Naive B cell (primary cell): ENCODE measurements at places on chromosomes 7 and 10. TPM values are rescaled to one million over a fixed set of nuclear protein-coding genes. Genes with fewer than 3 reads are reported as not detected.

OTUD1 gene
- polyA plus RNA-seq, result 31.7 TPM

DENND2A gene
- polyA plus RNA-seq, result not detected

OR9A2 gene
- not detected for polyA plus RNA-seq

GDF2 gene
- polyA plus RNA-seq, result not detected

ZNF37A gene
- polyA plus RNA-seq, result 4.0 TPM

NUDT13 gene
- polyA plus RNA-seq, result 1.4 TPM

FBXO24 gene
- 0.13 TPM for polyA plus RNA-seq

SPDYE2B gene
- polyA plus RNA-seq, result not detected

KCNH2 gene
- polyA plus RNA-seq, result 0.29 TPM

PNLIPRP3 gene
- not detected for polyA plus RNA-seq

PRKRIP1 gene
- polyA plus RNA-seq, result 17.6 TPM

NPFFR1 gene
- not detected for polyA plus RNA-seq

TMEM176B gene
- polyA plus RNA-seq, result 0.23 TPM

NPC1L1 gene
- not detected for polyA plus RNA-seq

PDLIM1 gene
- 348 TPM for polyA plus RNA-seq
